Muscle of leg (tissue), 16 donors: ENCODE measurements at places on chromosomes 2 and 18. TPM values are rescaled to one million over a fixed set of nuclear protein-coding genes. Genes with fewer than 3 reads are reported as not detected.

DNA sequence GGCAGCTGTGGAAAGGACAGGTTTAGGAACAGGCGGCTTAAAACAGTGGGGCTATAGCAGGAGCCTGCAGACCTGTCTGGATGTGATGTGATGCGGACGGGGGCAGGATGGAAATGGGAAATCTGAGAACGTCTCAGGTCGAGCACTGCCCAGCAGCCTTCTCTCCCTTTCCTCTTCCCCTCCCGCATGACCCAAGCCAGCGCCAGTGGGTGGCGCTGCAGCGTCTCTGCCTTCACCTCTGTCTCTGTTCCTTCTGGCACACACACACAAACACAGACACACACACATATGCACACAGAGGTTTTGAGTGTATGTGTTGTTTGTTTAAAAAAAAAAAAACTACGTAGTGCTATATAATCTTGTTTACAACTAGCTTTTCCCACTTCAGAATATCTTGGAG, 82.0 kb upstream of the SLC66A3 start:
- DNase-seq = peak; percentile 19

KIAA2012 gene
- 0.75 TPM for polyA plus RNA-seq

GRCh38 chr2:69960821-69961220, 610 bp downstream of the ASPRV1 start:
- no peak for DNase-seq

DNA sequence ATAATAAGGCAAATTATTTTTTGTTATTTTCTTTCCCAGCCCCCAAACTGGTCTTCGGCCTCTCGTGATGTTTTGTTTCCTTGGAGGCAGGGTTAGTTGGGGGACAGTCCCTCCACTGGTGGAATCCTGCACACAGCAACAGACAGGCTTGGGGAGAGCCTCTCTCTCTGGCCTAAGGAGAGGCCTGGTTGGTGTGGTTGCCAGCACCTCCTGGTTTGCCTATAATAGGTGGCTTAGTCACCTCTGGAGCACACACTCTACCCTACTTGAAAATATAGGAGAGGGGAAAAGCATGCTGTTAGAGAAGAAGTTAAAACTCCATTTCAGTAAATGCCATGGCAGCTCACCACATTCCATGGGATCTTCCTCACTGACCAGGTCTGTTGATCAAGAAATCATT, 417.2 kb upstream of the MEIS1 start:
- DNase-seq = no peak

INHA gene
- 0.84 TPM for polyA plus RNA-seq

GRCh38 chr2:226655871-226656270, 143.7 kb downstream of the IRS1 start:
- no peak for DNase-seq

- DNase-seq = no peak
These were observed 9.7 kb downstream of the LMAN2L start for GRCh38 chr2:96730212-96730611.
